ENCODE measurements at places on chromosomes 2 and 18.
A peak's percentile ranks its signal among the peaks of the same experiment; 100 is the strongest.

- no peak for DNase-seq
Measured at GRCh38 chr2:205948496-205948837, 137.5 kb downstream of the INO80D start.

DNA sequence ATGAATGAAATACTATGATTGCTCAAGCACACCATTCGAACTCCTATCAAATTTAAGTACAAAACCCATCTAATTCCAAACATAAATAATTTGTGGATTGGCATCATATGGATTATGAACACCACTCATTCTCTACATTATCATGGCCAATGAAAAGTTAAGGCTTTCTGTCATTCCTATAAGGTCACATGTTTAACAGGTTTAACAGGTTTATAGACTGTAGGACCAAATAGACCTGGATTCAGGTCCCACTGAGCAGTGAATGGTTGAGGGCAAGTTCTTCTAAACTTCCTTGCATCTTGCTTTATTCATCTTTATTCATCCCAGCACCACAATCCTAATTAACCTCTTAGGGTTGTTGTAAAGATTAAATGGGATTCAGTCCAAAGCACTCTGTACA lies 33.4 kb downstream of the FBXO36 start:
- no peak for DNase-seq

DNA sequence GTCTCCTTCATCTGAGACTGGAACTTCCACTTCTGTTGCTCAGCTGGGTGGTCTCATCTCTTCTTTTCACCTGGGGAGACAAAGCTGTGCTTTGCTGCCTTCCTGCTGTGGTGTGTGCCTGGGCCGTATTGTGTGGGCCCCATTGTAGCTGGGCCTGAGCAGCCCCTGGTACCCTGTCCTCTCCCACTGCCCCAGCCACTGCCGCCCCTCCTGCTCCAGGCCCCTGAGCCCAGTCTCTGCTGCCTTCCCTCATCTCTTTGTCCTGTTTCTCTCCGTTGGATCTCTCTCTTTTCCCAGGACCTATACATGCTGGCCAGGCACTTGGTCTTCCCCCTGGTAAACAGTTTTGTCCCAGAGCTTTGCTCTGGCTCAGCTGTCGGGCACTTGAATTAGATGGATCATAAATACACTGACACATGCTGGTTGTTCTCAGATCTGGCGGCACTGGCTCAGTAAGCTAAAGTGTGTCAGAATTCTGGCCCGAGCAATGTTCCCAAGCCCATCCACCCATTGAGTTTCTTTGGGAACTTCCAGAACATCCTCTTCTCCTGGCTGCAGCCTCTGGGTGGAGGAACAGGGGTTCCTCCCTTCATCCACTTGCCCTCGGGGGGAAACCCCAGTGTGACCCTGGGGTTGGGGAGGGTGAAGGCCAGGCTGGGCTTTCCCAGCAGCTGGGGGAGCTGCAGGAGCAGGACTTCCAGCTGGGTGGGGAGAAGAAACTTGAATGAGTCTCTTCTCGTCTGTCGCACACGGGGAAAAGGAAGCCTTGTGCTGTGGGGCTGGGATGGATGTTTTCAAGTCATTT lies 99.0 kb downstream of the DGKD start:
- DNase-seq: no peak

DNA sequence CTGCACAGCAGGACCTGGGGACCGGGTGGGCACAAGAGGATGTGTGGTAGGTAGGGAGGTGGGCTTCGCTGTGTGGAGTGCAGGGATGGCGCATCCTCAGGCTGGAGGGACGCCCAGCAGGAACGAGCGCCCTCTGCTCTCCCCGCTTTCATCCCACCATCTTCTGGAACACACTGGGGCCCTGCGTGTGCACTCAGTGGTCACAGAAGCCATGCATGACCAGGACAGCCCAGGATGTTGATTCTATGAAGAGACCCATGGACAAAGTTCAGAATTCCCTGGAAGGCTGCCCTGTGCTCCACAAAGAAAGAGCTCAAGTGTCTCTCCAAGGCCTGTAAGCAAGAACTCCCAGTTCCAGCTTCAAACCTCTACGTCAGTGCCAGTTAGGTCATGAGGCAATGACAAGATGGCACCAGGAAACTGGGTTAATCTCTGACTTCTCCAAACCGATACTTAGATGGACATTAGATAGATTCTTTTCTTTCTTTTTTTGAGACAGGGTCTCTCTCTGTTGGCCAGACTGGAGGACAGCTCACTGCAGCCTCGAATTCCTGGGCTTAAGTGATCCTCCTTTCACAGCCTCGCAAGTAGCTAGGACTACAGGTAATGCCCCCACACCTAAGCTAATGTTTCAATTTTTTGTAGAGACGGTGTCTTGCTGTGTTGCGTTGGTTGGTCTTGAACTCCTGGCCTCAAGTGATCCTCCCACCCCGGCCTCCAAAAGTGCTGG lies 3.4 kb downstream of the SLC66A2 start:
- DNase-seq: no peak

GRCh38 chr2:27133195-27133875 lies 1.1 kb downstream of the PREB start:
- DNase-seq: no peak

GRCh38 chr2:28058791-28059190 lies 168.3 kb downstream of the BABAM2 start:
- no peak for DNase-seq

- DNase-seq: no peak
Measured at GRCh38 chr2:28411166-28411755, 18.6 kb downstream of the FOSL2 start.

- DNase-seq: no peak
Measured at GRCh38 chr2:224723586-224724217, 7.5 kb upstream of the CCDC195 start.

GRCh38 chr18:13730481-13730880 lies 4.0 kb downstream of the RNMT start:
- no peak for DNase-seq

- DNase-seq: peak; percentile 28
Measured at GRCh38 chr2:195475336-195475735, 181.7 kb upstream of the SLC39A10 start.

DNA sequence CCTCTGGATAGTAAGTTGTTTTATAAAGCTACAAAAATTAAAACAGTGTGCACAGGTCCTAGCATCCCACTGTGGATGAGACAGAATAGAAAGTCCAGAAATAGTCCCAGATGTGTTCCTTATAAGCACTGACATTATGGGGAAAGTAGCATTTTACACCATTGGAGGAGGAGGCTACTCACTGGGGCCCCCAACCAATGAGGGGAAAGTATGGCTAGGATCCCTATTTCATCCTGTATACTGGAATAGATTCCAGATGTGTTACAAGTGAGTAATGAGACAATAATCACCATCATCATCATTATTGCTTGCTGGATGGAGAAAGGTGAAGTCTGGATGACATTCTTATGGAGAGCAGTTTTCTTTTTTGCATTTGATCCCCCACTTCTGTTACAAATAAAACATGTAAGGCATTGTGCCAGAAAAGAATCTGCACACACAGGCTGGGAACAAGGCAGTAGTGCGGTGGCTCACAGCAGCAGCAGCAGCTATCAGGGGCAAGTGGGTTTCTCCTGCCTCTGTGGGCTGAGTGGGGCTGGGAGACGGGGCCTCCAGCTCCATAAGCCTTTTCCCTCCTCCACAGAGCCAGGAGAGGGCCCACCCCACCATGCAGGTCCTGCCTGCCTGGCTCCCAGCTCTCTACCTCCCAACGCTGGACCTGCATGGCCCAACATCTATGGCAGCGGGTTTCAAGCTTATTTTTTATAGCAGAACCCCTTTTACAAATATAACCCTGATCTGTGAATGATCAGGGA lies 5.0 kb downstream of the ARID5A start:
- no peak for DNase-seq

DNA sequence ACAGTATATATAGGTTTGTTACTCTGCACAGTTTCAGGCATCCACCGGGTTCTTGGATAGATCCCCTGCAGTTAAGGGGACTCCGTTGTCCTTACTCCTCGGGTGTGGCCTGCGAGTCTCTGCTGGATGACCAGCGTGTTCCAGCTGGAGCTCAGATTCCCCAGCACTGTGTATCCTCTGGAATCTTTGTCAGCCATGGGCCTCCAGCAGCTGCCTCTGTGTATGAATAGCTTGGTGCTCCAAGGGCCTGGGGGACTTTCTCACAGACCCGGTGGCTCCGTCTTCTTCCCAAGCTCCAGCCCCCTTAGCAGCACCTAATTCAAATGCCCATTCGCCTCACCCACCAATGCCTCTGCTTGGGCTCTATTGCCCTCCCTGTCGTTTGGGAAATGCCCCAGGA lies 6.3 kb downstream of the ANO7 start:
- DNase-seq: no peak

- DNase-seq: no peak
Measured at GRCh38 chr2:36197181-36197971, 158.2 kb upstream of the CRIM1 start.

- peak; percentile 39 for DNase-seq
Measured at GRCh38 chr2:165957030-165957675, 3.6 kb upstream of the TTC21B start.

- DNase-seq: peak; percentile 98
Measured at GRCh38 chr18:37577051-37577611, 11.5 kb upstream of the CELF4 start.

DNA sequence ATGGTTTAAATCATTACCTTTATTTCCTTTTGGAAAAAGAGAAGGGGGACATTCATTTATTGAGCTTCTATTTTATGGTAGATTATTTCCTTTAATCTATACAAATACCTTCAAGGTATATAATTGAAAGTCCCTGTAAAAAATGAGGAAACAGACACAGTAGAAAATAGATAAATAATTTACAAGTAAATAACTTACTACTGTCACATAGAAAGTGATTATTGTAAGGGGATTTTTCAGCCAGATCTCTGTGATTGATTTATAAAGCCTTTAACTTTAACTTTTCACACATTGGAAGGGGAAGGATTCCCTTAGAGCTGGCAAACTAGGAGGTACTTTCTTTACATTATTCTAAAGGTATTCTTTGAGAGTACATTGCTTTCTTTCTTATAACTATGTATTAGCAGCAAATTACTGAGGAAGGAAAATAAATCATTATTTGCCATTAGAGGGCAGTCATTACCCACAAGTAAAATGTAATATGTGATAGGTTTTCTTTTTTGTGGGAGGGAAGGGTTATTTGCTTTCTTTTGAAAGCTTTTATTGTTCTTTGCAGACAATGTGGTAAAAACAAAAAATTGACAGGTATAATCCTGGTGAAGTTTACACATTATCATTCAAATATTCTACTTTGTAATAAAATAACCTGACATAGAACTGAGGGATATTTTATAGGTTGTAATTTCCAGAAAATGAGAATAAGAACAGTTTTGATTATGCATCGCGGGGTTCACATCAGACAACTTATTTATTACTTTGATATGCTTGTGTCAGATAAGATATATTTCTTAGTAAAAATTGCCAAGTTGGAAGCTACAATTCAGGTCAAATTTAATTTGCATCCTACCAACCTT lies 24.8 kb upstream of the RPE start:
- DNase-seq: no peak

DNA sequence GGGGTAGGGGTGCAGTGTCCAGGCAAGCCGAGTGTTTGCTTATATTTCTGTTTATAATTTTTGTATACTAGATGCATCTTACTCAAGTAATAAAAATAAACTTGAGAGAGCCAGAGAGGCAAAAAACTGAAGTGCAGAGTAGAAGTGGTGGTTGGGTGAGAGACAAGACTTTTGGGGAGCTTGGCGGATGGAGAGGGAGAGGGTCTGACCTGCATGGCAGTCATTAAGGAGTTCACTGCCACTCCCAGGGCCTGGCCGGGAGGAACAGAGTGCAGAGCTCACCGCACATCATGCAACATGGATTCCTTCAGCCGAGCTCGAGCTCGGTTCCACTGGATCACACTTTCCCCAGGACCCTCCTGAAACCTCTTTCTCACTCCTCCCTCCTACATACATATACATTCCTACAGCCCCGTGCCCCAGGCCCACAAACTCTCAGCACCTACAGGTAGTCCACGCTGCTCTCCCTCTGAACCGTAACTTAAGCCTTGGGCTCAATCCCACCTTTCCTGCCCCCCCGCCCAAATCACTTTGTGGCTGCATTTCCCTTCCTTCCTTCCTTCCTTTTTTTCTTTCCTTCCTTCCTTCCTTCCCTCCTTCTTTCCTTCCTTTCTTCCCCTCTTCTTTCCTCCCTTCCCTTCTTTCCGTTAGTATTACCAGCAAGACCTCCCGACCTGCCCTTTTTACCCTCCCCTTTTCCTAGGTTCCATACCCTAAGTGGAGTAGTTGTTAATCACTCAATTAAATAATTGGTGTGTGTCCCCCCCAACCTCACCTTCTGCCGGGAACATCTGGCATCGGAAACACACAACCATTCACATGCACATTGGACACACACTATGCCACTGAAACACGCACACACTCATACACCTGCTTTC lies 37.1 kb upstream of the ATP6V1B1 start:
- DNase-seq: no peak

- DNase-seq: no peak
Measured at GRCh38 chr2:183541766-183542165, 417.5 kb downstream of the NUP35 start.

- DNase-seq: no peak
Measured at GRCh38 chr2:18237298-18237697, 323.2 kb downstream of the RDH14 start.

- peak; percentile 55 for DNase-seq
Measured at GRCh38 chr2:212288308-212288707, 250.3 kb downstream of the ERBB4 start.

GRCh38 chr2:205556841-205557539 lies 125.3 kb upstream of the NRP2 start:
- peak; percentile 66 for DNase-seq

GRCh38 chr2:169734169-169734847 lies 676 bp downstream of the KLHL23 start:
- peak; percentile 48 for DNase-seq

DNA sequence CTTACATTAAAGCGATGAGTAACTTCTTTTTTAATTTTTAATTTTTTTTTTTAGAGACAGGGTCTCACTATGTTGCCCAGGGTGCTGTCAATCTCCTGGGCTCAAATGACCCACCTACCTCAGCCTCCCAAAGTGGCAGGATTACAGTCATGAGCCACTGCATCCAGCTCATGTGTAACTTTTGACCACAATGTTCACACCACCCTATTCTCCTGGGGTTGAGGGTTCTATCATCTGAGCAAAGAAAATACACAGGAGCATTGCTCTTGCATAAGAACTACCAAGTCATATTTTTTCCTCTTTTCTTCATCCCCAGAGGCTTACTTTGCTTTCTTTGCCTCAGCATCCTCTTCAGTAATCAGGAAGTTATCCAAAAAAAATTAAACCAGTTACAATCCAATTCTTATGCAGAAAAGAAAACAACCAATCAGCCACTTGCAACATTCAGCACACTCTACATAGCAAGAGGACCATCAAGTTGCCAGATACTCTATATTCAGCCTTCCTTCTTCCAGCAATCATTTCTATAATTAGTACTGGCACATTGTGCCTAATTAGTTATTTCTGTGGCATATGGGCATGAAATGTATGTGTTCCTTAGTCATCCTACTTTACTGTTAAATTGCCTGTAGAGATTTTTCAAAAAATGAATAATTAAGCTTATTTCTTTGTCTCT lies 345.6 kb downstream of the AKAIN1 start:
- DNase-seq: no peak

GRCh38 chr2:206164261-206164862 lies 4.7 kb downstream of the EEF1B2 start:
- peak; percentile 8 for DNase-seq

Measured in ELF-1 (cell line).